ENCODE measurements at places on chromosomes 1 and 21.

DNA sequence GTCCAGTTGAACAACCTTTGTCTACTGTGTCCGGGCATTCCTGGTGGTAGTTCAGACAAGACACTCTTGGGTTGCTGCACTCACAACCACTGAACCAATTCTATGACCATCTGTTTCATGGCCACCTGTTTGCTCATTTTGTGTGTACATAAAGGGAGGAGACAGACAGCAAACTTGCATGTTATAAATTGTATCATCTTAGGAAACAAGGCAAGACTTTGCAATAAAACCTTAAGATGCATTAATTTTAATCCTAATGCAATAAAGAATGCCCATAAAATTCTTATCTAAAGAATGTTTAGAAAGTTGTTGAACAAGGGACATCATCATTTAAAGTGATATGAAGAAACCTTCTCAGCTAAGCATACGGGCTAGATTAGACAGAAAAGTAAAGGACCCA is 34.8 kb downstream of the ADAM30 start:
- no peak for DNase-seq

- DNase-seq = no peak
These were observed 328.5 kb downstream of the KIF26B start for GRCh38 chr1:245483247-245483646.

GRCh38 chr21:40512590-40512989 is 334.4 kb downstream of the DSCAM start:
- peak; percentile 4 for DNase-seq

GRCh38 chr1:38942664-38943428 is 1.2 kb upstream of the RHBDL2 start:
- no peak for DNase-seq

DNA sequence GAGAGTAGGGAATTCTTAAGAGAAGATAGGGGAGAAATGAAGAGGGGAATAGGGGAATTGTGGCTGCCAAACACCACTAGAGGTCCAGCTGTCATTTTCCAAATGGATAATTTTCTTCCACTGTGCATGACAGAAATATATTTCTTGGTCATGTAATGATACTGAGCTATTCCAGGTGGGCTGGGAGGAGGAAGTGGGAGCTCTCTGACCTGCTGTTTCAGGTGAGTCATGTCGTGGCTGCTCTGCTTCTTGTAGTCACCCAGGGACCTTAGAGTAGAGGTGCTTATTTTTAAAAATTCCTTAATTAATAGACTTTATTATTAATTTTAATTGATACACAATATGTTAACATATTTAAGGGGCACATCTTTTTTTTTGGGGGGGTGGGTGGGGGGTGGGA is 11.9 kb downstream of the PDE4B start:
- no peak for DNase-seq

- no peak for DNase-seq
These were observed 93.9 kb downstream of the KCNJ15 start for GRCh38 chr21:38350684-38351083.

- DNase-seq = no peak
These were observed 682.4 kb upstream of the ADAMTS5 start for GRCh38 chr21:27649323-27649722.

DNA sequence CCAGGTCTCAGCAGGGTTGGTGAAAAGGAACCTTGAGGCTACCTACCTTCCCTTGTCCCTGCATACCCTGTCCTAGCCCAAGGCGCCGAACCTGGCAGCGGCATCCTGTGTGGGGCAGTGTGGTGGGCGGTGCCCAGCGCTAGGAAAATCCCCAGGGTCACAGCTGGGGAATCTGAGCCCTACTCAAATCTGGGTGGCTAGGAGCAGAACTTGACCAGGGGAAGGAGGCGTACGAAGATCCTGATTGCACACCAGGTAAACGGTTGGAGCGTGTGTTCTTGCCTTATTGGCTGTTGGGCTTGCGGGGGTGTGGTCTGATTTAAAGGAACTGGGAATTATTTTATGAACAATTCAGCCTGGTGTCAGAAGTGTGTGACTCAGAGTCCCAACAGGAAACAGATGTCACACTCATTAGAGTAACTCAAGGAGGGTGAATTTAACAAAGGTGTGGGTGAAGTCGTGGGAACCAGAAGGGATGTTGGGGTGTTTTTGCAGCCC is 118.6 kb downstream of the LRIG2 start:
- DNase-seq = no peak

- no peak for DNase-seq
These were observed 1.7 kb upstream of the SIM2 start for GRCh38 chr21:36697060-36697850.

GRCh38 chr21:16095005-16095404 is 365.2 kb downstream of the USP25 start:
- no peak for DNase-seq

Measured in activated CD4-positive, alpha-beta T cell treated with anti-CD3 and anti-CD28 coated beads, Interleukin-10, Interleukin-2, amounts not matched to agents 100 ng/mL and 50 ng/mL, durations not matched to agents 16 hours and 8 hours (primary cell).